ENCODE measurements at places on chromosomes 3 and 15.
A peak's percentile ranks its signal among the peaks of the same experiment; 100 is the strongest.

DNA sequence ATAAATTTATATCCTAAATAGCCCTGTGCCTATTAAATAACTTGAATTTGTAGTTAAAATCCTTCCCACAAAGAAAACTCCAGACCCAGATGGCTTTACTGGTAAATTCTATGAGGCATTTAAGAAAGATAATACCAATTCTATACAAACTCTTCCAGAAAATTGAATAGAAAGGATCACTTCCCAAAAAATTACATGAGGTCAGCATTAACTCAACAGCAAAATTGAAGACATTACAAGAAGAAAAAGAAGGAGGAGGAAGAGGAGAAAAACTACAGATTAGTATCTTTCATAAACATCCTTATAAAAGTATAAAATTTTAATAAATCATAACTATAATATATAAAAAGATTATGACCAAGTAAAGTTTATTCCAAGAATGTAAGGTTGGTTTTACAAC, 29.4 kb upstream of the SLC6A11 start:
- DNase-seq = no peak

DNA sequence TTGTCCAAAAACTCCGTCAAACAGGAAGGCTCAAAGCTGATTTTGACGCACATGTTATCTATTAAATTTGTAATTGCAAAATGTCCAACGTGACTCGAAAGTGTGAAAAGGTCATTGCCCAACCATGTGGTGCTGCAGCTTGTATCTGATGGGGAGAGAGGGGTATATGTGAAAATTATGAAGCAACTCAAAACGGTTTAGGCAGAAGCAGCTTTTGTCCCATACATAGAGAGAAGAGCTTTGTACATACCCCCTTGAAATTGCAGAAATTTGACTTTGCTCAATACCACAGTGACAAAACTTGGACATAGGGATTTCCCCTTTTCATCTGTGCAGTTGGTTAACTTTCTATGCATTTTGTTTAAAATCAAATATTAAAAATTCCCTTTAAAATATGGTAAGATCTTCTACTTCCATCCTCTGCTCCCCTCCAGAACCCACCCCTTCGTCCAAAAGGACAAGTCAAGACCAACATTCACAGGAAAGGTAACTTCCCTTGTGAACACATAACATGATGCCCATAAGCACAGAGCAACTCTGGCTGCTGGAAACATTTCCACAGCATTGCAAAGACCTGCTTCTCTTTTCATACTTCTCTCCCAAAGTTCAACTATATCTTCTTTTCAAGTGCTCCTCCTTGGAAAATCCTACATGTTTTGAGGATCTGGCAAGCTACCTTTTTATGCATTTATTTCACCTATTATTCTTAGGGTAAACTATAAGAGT, 253.7 kb upstream of the THBS1 start:
- no peak for DNase-seq

- DNase-seq = no peak
Measured at GRCh38 chr3:188867691-188868265, 304.0 kb upstream of the TPRG1 start.

DNA sequence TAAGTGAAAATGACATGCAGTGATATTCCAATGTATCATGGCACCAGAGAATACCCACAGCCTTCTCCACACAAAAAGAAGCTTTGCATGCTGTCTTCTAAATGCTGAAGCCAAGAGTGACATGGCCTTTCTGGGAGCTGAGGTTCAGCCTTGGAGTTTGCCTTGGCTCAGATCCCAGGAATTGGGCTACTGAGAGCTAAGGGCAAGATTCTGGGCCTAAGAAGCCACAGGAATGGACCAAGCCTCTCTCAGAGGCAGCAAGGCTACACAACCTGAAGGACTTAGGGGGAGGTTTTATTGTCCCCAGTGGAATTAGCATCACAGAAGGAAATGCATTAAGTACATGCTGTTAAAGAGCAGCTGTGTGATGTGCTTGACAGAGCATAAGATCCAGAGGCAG, 1078.5 kb downstream of the TUSC7 start:
- DNase-seq = peak; percentile 15

DNA sequence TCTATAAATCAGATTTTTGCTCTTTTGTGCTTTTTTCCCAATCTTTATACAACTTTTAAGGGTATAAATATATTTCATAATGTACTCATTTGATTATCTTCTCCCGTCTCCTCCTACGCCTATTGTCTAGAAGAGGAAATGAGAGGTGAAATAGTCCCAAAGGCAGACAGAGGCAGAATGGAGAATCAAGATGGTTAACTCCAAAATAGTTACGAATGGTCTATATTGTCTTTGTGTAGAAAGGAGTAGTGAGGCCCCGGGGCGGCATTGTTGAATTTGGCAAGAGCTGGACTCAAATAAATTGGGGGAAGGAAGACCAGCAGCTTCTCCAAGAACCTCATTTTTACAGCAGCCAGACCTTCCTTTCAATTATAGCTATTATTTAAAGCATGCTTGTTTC, 23.9 kb downstream of the ITPR1 start:
- no peak for DNase-seq

DNA sequence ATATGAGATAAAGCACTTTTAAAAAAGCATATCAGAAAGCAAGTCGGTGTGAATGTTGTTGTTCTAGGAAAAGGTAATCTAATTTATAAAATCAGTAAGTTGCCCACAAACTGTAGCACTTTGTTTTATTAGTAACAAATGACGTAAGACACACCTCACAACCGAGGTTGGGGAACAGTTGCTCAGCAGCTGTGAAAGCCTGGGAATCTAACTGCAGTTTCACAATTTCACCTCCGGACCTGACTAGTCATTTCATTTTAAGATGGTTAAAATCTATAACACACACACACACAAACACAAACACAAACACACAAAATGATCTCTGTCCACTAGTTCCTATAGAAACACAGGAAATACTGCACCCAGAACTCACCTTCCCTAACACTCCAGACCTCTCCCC, 406.7 kb upstream of the NR2F2 start:
- no peak for DNase-seq

Data from HS-5 (cell line).